ENCODE measurements at places on chromosomes 6 and 20. TPM values are rescaled to one million over a fixed set of nuclear protein-coding genes. Genes with fewer than 3 reads are reported as not detected.

DNA sequence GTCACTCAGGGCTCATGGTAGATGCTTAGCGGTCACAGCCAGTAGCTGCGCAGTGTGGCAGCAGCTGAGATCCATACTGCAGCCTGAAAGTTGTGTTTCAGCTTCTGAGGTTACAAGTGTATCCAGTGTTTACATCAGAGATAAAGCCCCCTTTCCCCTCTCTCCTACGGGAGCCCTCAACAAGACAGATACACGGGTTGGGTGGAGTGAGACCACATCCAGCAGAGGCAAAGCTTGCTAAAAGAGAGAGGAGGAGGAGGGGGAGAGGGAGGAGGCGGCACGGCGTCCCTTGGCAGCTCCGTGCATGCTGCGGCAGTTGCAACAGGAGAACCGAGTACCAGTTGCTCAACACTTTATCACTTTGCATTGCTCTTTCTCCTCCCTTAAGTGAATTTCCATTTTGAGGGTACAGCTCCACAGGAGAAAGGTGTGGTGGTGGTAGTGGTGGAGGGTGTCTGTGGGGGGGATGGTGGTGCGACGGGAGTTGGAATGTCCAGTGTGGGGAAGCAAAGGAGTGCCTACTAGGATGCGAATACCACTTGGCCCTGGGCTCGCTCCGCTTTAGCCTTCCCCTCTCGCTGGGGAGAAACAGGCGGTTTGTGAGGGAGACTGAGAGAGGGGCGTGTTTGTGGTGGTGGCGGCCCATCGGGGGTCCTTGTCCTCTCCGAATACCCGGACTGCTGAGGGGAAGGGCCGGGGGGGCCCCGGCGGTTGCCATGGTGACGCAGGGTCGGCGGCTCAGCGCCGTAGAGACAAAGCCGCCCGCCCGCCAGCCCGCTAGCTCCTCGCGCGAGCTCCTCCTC lies 405 bp upstream of the RNF182 start:
- peak; percentile 48 for DNase-seq

- no peak for DNase-seq
Observed at GRCh38 chr6:146787876-146788508, 189.2 kb downstream of the ADGB start.

DNA sequence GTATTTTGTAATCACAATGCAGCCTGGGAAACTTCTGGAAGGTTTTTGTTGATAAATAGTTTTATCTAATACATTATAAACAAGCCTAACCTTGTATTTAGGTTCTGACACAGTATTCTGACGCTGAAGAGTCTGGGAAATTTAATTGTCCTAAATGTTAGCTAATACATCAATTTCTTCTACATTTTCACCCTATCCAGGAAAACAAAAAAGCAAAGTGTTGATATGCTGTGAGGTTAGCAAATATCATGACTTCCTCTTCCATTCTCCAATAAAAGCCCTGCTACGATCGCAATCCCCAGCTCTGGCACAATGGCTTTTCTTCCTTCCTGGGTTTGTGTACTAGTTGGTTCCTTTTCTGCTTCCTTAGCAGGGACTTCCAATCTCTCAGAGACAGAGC lies at the start of gene C6orf58:
Gene C6orf58 (plus strand): TSS at position 301 of the 400 bp plus-strand sequence. CDS start 12 bp downstream, at position 313.
- DNase-seq: no peak

DNA sequence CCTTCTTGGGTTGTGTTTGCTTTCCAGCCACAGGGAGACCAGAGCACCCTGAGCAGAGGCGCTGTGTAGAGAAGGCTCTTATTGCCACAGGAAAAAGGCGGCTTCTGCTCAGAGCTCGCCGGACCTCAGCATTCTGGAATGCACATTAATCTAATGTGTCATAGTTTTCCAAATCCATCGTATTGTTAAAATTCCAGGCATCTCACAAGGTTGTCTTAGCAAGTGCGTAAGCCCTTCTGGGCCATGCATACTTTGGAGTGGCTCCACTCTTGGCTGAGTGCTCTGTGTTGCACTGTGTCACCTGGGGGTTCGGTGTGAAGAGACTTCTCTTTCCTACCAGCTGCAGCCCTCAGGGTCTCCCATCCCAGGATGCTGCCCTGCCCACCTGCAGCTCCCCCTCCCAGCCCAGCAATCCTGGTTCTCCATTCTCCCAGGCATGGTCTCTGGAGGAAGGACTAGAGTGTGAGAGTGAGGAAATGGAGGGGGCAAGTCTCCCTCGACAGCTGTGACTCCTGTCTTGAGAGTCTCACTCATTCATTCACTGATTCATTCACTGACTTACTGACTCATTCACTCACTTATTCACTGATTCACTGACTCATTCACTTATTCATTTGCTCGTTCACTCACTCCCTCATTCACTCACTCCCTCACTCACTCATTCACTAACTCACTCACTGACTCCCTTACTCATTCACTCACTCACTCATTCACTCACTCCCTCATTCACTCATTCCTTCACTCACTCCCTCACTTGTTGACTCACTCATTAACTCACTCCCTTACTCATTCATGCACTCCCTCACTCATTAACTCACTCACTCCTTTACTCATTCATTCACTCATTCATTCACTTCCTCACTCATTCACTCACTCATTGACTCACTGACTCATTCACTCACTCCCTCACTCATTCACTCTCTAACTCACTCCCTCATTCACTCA lies 83.7 kb upstream of the MPC1 start:
- DNase-seq: no peak

- DNase-seq: no peak
Observed at GRCh38 chr20:52915564-52915963, 56.6 kb upstream of the TSHZ2 start.

DNA sequence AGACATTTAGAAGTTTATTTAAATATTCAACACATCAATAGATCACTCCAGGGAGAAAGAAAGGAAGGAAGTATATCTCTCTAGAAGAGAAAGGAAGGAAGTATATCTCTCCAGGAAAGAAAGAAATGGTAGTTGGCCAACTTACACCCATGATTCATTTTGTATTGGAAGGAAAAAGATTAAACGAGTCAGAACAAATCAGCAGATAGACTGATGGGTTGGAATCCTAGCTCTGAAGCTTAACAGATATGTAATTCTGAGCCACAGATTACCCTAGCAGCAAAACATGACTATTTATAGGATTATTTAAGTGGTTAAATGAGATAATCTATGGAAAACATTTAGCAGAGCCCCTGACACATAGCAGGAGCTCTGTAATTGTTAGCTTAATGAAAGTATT lies 27.1 kb downstream of the COL12A1 start:
- DNase-seq: no peak

Gene GPLD1
- 1.0 TPM for total RNA-seq

Gene KIF13A
- 52.7 TPM for total RNA-seq

Gene NOL4L
- total RNA-seq: 3.5 TPM

Gene RHAG
- total RNA-seq: 0.62 TPM

Gene SH3BGRL2
- 5.9 TPM for total RNA-seq

Gene BANF2
- total RNA-seq: not detected

Gene SNPH
- total RNA-seq: 8.9 TPM

Gene PRR3
- 1.4 TPM for total RNA-seq

Gene SPATA25
- 1.7 TPM for total RNA-seq

Gene RNASET2
- 12.3 TPM for total RNA-seq

Measured in Right ventricle myocardium superior (tissue), 1 donor.